ENCODE measurements at places on chromosomes 2 and 18. TPM values are rescaled to one million over a fixed set of nuclear protein-coding genes. Genes with fewer than 3 reads are reported as not detected.

NEU4 gene
- 5.9 TPM for total RNA-seq

DNA sequence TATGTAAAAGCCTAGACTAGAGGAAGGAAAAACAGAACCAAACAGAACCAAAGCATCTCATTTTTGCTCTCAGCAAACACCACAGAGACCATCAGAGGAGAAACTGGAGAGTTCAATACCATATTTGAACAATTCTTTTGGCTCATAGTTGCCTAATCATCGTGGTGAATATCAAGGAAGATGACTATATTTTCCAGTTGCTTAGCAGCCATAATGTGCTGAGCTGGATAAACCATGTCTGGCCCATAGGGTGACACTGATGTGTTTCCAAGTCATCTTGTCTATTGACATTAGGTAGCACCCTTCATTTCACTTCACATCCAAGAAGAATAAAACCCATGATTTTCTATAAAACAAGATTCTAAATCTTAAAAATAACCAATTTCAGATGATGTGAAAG lies 5.9 kb upstream of the XRCC5 start:
- DNase-seq: no peak

DNA sequence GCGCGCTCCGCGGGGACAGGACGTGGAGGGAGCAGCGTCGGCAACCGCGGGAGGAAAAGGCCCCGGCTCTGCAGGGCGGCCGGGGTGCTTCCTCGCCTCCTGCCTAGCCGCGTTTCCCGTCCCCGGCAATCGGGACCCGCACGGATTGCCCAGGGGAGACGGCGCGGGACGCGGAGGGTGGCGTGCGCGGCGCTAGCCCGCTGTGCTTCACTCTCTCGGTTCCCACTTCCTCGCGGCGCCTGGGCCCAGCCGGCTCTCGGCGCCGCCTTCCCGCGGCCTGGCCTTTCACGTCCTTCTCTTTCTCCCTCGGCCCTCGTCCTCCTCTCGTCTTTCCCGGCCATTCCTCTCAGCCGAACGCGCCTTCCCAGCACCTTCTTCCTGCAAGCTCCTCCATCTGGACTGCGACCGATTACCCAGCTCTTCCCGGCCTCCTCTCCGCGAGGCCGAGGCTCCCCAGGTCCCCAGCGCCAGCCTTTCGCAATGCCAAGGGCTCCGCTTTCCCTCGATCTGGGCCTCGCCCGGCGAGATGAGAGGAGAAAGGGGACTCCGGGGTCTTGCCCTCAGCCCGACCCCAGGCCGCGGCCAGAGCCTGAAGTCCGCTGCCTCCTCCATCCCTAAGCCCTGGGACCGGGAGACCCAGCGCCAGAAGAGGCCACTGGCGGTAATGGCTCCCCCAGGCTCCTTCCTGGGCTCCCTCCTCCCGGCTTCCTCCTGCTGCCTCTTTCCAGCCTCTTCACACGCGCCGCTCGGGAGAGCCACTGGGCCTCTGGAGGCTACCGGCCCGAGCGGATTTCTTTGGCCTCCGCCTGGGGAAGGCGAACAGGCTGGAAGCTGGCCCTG lies 34.3 kb upstream of the ATP6V1B1 start:
- DNase-seq: no peak

- DNase-seq: no peak
Measured at GRCh38 chr18:5955861-5956260, 60.5 kb upstream of the TMEM200C start.

- DNase-seq: no peak
Measured at GRCh38 chr2:109699646-109700045, 85.5 kb downstream of the SOWAHC start.

GRCh38 chr2:188412190-188412589 lies 120.5 kb downstream of the GULP1 start:
- DNase-seq: peak; percentile 25

DNA sequence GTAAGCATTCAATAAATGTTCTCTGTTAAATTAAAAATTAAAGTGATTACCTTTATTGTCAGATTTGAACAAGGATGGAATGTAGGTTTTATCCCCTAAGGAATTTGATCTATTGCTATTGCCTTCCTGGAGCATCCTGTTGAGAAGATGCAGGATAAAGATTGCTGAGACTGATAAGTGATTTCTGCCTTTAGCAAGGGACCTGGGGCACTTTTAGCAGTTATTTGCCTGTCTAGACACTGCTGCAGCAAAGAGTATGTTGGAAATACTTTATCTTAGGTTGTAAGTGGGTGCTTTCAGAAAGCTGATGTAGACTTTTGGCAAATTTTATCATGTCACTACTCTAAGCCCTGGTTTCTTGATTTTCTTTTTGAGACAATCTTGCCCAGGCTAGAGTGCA lies 69.5 kb downstream of the FAM117B start:
- no peak for DNase-seq

- DNase-seq: no peak
Measured at GRCh38 chr2:138609446-138609845, 107.9 kb downstream of the SPOPL start.

- peak; percentile 12 for DNase-seq
Measured at GRCh38 chr2:158395166-158395565, 61.4 kb downstream of the CCDC148 start.

GRCh38 chr2:189204322-189204941 lies 24.9 kb upstream of the COL5A2 start:
- DNase-seq: peak; percentile 50

- no peak for DNase-seq
Measured at GRCh38 chr2:146385031-146385430, 1459.8 kb upstream of the ACVR2A start.

DNA sequence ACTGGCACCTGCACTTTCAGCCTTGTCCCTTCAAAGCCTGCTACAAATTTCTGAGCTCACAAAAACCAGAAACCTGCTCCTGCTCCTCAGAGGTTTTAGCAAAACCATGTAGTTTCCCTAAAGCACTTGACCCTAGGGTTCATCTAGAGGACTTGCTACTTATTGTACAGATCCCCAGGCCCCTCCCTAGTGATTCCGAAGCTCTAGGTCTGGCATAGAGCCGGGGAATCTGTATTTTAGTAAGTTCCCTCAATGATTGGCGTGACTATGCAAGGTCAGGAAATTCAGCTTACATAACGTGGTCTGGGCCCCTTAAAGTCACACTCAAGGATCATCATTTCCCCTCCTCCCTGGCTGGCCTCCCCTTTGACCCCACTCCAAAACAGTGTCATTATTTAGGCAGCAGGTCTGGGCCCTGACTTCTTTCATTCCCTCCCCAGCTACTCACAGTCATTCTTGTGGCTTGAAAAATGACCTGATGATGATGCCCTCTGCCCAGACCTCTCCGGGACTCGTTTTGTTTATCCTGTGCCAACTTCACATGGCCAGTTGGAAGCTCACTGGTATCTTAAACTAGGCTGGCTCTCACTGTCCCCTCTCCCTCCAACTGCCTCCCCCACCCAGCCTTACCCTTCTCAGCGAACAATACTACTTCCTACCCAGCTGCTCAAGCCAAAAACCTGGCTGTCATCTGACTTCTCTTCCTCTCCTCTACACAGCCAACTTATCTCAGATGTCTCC lies 36.0 kb downstream of the WDFY1 start:
- no peak for DNase-seq

Data from Caki2 (cell line).